ENCODE measurements at places on chromosomes 3 and 15.
A peak's percentile ranks its signal among the peaks of the same experiment; 100 is the strongest.

GRCh38 chr3:48435223-48435595, 4.7 kb downstream of the CCDC51 start:
- DNase-seq: no peak

DNA sequence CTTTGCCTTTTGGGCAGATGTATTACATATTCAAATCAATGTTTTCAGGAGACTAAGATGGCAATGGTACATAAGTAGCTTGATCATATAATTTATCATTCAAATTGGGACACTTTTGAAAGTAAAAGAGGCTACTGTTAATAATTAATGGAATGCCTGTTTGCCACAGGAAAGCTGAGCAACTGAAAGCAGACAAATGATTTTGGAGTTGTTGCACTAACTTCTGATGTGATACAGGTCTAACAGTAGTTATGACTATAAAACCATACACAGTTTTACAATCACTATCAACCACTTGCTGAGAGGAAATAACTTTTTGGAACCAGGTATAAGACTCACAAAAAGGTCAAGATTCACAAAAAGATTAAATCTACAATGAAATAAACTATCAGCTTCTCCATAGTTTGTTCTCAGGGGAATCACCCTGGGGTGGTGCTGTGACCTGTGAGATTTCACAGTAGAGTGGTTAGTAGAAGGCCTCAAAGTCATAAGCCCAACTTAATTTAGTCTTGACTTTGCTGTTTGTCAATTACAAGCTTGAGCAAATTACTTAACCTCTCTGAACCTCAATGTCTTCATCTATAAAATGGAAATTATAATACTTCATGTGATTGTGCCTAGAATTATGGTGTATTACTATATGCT, 42.7 kb downstream of the HHLA2 start:
- DNase-seq: no peak

- DNase-seq: no peak
These were observed 6.5 kb upstream of the CRYBG3 start for GRCh38 chr3:97815149-97815917.

- DNase-seq: no peak
These were observed 44.8 kb upstream of the UBE2E1 start for GRCh38 chr3:23760871-23761373.

DNA sequence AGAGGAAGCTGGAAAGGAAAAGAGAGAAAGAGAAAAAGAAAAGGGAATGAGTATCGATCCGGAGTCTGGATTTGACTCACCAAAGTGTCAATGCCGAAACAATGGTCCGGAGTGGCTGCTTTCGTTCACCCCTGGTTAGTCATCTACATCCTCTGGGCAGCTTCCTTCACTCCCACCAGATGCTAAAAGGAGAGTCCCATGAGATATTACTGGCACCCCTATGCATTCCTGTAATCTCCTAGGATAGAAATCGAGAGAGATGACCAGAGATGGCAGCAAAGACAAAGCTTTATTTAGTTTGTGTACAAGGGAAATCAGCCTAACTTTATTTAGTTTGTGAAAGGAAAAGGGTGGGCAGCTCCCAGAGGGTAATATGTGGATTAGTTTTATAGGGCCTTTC, 622.2 kb downstream of the ZPLD1 start:
- DNase-seq: no peak

GRCh38 chr3:70646635-70647034, 334.2 kb upstream of the MDFIC2 start:
- DNase-seq: no peak

DNA sequence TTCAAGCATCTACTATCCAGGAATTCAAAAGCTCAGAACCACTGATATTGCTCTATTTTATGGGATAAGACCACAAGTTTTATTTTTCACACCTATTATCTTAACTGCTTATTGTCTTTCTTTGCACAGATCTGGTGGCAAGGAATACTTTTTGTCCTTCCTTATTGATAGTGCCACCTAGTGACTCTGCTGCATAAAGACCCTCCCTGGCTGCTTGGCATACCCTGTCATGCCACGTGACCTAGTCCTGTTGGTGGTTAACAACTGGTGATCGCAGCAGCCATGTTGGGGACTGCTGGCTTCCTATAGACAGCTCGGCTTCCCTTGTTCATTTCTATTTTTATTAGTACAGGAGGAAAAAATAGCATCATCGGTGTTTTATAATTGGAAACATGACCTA, 236.3 kb downstream of the MEX3B start:
- DNase-seq: peak; percentile 13

DNA sequence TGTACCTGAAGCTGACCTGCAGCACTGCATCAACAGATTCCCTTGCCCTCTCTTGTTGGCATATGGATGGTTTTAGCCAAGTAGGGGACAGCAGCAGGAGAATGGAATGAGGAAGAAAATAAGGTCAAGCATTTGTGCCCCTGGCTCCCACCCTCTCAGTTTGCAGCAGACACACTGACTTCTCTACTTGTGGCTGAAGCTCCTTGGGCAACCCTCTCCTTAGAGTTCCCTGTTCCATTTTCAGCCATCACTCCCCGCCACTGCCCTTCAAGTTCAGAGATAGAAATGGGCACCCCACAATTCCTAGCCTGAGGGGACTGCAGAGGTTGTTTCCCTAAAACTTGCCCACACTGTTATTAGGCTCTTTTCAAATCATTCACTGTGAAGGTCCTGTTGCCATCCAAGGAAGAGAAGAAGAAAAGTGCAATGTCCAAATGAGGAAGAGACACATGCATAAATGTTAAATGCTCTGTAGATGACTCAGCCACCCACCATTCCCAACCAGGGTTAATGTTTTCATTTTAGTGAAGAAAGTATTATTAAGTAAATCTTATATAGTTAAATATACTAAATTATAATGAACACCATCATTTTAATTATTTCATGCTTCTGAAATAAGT, 295.9 kb upstream of the UBE2E2 start:
- DNase-seq: no peak

DNA sequence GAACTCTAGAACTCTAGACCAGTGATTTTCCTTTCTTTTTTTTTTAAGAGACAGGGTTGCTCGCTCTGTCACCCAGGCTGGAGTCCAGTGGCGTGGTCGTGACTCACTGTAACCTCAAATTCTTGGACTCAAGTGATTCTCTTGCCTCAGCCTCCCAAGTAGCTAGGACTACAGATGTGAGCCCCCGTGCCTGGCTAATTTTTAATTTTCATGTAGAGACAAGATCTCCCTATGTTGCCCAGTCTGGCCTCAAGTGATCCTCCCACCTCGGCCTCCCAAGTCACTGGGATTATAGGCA, 359.6 kb downstream of the SHQ1 start:
- DNase-seq: no peak

- DNase-seq: no peak
These were observed 70.5 kb downstream of the SETMAR start for GRCh38 chr3:4373669-4374068.

DNA sequence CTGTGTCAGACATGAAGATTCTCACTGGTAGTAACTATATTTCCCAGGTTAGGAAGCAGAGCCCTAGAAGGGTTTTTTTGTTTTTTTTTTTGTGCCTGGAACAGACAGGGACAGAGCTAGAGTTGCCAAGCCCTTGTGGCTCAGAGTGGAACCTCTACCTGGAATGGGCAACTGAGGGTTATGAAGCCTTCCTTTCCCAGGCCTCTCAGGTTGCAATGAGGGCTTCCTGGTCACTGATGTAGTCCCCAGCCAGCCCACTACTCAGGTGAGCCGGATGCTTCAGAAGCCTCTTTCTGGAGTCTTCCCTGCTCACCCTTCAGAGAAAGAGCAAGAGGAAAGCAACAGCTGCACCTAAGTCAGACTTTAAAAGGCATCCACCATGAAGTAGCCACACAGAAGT, 48.8 kb upstream of the MANF start:
- no peak for DNase-seq

GRCh38 chr15:63312286-63312685, 34.9 kb downstream of the APH1B start:
- peak; percentile 60 for DNase-seq

Measured in NT2/D1 (cell line).